ENCODE measurements at places on chromosomes 5 and 9.

DNA sequence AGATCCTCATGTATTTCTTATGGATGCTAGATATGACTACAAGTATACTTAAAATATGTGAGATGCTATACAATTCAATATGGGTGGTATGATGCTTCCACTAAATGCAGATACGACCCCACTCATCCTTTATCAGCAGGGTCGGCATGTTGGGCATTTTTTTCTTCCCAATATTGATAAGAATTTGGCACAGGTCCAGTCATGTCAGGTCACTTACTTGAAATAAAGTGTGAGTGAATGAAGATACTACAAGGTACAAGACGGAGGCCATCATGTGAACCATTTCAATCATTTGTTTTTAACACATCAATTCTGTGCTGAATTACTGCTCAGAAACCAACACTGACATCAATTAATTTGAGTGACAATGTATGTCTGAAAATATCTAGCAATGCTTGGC is 146.9 kb upstream of the GNA14 start:
- DNase-seq, result no peak

- DNase-seq, result no peak
Measured at GRCh38 chr5:51544031-51544785, 161.0 kb downstream of the ISL1 start.

DNA sequence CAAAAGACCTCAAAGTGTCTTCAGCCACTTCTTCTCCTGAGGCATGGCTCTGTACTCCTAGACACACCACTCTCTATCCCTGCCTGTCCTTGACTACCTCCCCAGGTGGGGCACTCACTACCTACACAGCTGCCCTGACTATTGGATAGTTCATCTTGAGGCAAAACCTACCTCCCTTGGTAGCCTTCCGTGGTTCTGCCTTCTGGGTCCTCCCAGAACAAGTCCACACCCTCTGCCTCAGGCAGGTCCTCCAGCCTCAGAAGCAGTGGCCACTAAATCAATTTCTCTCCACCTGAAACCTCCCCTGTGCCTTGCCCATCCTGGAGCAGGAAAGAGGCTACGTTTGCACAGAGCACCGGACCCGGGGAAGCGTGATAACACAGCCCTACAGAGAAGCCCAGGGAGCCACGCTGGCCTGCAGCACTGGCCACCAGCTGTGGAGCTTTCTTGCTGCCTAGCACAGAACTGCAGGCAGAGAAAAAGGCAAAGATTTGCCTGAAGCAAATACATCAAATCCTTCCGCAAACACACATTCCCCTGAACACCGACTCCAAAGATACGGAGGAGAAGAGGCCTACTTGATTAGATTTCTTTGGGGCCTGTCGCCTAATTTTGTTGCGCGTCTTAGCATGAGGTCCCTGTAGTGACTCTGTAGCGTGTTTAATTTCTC is 141.8 kb downstream of the C9orf50 start:
- DNase-seq, result no peak

GRCh38 chr9:87428659-87429058 is 69.0 kb upstream of the DAPK1 start:
- no peak for DNase-seq

DNA sequence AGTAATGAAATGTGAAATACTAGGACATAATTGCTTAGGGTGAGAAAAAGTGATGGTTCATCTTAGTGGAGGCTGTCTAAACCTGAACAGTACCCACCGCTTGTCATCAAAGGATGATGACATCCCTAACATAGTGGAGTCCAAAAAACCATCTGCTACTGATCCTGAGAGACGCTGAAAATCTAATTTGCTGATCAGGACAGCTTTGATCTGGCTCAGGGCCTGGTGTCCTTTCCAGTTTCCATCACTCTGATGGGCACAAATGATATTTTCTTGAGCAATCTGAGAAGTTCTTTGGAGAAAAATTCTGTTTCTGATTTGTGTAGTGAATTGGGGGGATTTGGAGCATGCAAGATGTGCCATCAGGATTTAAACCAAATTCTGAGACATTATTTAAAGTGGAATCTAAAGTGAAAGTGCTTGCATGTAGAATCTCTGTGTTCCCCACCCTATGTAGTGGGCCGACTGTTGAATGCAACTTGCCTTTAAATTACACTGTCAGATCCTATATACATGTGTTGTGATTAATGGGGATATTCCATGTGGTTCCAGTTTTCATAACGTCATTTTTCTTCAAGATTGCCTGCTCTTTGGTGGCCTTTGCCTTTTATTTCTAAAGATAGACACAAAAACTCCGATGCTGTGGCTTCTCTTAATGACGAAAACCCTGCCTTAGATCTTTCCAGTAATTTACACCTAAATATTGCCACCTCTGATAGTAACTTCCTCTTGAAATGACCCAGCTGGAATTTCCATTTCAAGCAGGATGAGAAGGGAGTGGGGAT is 213.2 kb downstream of the PCSK5 start:
- no peak for DNase-seq

DNA sequence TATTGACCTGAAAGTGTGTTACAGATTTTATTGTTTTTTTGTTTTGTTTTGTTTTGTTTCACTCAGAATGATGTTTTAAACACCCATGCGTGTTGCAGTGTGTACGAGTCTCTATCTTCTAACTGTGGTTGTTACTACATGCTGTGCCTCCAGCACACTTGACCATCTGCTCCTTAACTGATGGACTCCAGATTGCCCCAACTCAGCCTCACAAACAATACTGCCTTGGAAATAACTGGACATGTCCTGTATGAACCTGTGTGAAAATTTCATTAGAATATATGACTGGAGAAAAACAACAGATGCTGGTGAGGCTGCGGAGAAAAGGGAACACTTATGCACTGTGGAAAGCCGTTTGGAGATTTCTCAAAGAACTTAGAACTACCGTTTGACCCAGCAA is 68.7 kb upstream of the HAND1 start:
- DNase-seq, result no peak

GRCh38 chr5:930866-931265 is 38.2 kb downstream of the TRIP13 start:
- no peak for DNase-seq

GRCh38 chr9:115591584-115591984 is 473.6 kb upstream of the TNC start:
- no peak for DNase-seq

DNA sequence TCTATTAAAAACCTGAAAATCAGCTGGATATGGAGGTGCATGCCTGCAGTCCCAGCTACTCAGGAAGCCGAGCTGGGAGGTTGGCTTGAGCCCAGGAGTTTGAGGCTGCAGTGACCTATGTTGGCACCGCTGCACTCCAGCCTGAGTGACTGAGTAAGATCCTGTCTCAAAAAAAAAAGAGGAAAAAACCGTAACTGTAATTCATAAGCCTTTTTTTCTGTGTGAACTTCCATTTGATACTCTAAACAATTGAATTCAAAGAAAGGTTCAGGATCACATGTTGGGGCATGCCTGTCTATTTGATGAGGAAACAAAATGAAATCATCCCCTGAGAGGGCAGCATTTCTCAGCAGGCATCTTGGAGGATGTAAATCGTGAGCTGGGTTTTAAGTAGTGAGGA is 38.8 kb downstream of the ITGA2 start:
- no peak for DNase-seq

DNA sequence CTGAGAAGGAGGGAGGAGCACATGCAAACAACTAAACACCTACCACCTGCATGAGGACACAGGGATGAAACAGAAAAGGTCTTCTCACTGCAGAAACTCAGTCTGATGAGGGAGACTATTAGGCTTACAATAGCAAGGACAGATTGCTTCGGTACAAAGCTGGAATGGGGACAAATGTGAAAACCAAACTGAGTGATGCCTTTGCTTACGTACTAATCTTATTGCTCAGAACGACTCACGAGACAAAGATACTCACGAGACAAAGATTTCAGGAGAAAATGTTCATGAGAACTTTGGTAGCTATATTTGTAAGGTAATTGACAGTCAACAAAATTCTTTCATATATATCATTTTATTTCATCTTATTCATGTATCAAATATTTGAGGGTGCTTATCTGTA is 71.9 kb upstream of the TAF1L start:
- DNase-seq, result no peak

DNA sequence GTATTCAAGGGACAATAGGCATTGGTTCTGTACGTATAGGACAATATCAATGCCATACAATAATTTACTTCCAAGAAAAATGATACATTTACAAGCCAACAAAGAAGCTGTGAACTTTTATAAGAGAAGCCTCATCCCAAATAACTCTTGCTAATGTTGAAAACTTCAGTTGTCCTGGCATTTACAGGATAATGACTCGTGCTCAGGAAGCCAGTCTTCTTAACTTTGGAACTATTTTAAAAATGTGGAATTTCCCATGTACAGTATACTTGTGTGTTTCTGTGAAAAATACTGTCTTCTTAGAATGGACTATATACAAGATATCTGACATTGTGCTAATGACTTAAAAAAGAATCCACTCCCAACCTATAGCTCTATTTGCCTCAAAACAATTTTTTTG is 1479.3 kb upstream of the CDH9 start:
- DNase-seq, result no peak

DNA sequence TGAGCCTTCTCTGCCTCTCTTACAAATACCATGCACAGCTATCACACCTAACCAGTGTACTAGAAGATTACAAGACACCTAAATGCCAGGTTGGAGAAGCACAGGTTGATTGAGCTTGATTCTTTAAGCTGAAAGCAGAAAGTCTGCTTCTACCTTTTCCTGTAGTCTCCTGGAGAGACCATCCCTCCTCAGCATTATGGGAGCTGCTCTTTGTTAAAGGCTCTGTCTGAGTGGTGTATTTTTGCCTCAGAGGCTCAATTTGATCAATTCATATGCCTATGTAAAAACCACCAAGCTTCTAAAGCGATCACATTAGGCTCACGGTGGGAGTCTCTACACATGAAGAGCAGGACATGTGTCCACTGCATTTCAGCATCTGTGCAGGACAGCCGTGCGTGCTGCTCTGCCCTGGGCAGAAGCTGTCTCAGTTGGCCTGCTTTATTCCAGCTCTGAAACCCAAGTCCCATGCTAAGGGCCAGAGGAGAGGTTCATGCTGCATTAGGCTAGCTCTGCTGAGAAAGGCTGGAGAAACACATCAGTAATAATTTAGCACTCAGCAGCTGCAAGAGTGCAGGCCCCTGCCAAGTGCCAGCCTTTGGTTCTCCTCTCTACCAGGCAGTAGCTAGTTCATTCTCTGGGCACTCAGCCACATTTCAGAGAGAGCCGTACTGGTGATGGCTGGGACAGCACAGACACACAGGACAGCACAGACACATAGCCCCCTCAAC is 41.7 kb downstream of the TMEM167A start:
- no peak for DNase-seq

- DNase-seq, result peak; percentile 46
Measured at GRCh38 chr9:133701321-133701980, 36.7 kb downstream of the SARDH start.

- no peak for DNase-seq
Measured at GRCh38 chr9:87427851-87428506, 69.7 kb upstream of the DAPK1 start.

DNA sequence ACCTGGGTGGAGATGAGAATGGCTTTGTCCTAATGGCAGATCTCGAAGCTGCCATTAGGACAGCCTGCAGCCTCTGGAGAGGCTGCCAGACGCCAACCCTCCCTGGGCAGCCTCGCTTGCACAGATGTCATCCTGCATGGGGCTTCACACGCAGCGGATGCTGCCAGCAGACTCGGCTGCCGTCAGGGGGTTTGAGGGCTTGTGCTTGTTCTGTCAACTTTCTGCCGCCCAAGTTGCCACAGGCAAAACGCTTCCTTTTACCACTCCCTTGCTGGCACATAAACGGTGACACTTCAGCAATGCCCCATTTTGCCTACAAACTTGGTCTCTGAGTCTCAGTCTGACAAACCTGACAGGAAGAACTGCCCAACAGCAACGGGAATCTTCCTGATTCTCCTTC is 24.7 kb downstream of the DAP start:
- no peak for DNase-seq

DNA sequence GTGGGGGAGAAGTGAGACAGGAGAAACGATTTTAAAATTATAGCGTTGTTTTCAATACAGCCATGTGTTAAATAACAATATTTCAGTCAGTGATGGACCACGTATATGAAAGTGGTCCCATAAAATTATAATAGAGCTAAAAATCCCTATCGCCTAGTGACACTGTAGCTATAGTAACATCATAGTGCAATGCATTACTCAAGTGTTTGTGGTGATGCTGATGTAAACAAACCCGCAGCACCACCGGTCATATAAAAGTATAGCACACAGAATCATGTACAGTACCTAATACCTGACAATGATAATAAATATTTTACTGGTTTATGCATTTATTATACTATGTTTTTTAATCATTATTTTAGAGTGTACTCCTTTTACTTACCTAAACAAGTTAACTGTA is 407.4 kb upstream of the SEMA6A start:
- no peak for DNase-seq
